ENCODE measurements at places on chromosomes 5 and 9.

GRCh38 chr9:94780516-94780950 is 54.0 kb downstream of the AOPEP start:
- DNase-seq, result no peak

DNA sequence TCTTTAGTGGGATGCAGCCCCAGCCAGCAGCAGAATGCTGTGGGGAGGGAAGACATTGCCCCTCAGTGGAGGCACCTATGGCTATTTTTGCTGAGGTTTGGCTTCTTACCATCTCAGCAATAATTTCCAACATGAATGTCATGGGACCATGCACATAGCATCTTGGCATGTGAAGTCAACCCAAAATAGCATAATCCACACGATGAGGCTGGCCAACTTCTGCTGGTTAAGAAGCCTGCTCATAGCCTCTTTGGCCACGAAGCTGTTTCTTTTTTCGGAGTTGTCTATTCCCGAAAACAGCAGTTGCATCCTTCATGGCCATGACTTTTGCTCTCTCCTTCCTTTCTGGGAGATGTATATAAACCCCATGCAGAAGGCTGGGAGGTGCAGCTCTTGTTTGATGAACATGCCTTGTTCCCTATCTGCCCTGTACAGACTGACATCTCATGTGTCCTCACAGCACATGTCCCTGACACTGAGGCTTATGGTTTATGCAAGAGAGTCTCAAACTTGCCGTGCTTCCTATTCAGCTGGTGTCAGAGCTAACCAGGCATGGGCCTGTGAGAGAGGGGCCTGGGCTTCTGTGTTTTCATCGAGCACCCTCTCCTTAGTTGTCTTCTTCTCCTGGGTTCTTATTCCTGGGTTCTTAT is 45.3 kb downstream of the SYK start:
- peak; percentile 13 for DNase-seq

DNA sequence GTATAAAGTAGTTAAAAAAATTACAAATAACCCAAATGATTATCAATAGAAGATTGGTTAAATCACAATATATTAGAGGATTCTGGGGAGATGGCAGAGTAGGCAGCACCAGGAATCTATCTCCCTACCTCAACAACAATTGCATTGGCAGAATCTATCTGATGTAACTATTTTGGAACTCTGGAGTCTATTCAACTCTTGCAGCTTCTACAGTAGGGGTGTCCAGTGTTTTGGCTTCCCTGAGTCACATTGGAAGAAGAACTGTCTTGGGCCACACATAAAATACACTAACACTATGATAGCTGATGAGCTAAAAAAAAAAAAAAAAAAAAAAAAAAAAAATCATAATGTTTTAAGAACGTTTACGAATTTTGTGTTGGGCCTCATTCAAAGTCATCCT is 29.2 kb upstream of the ECM2 start:
- DNase-seq, result no peak

GRCh38 chr5:152170350-152170749 is 234.7 kb downstream of the NMUR2 start:
- DNase-seq, result no peak

- no peak for DNase-seq
Observed at GRCh38 chr5:16531063-16531648, 65.6 kb upstream of the ZNF622 start.

- no peak for DNase-seq
Observed at GRCh38 chr5:5342784-5343183, 79.7 kb upstream of the ICE1 start.

DNA sequence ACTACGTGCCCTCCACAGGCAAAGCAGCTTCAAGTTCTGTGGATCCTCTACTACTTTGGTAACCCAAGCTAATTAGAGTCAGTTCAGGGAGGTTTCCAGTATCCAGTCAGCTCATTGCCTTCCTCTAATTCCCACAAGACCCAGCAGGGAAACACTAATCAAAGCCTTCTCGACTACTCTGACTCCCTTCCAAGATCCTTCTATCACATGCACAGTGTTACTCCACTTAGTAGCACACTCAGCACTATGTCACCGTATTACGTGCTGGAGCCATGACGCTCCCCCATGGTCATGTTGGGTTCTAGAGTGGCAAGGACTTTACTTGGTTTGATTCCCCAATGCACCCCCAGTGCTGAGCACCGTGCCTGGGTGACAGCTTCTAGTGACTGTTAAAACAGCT is 53.0 kb downstream of the DCP2 start:
- no peak for DNase-seq

GRCh38 chr9:6433410-6433809 is 20.4 kb downstream of the UHRF2 start:
- no peak for DNase-seq

DNA sequence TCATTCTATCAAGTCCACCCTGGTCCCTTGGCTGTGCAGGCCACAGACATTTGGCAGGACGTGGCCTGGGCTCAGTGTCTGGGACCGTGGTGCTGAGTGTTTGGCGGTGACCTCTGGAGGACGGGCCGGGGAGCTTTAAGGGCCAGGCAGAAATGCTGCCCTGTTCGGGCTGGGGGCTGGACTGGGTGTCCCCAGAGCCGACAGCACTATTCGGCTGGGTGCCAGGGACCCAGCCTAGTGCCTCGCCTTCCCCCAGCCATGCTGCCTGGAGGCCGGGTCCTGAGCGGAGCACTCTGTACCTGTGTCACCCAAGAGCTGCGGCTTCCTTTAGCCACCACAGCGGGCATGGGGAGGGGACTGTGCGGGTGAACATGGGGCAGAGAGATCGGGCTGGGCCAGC is 40.4 kb downstream of the COL5A1 start:
- no peak for DNase-seq

- DNase-seq, result no peak
Observed at GRCh38 chr9:21432672-21433425, 7.4 kb upstream of the IFNA1 start.
